ENCODE measurements at places on chromosomes 1 and 21.
A peak's percentile ranks its signal among the peaks of the same experiment; 100 is the strongest.

- DNase-seq, result no peak
Observed at GRCh38 chr1:13860031-13860430, 160.0 kb downstream of the PRDM2 start.

GRCh38 chr1:167272369-167272957, 51.8 kb downstream of the POU2F1 start:
- no peak for DNase-seq

DNA sequence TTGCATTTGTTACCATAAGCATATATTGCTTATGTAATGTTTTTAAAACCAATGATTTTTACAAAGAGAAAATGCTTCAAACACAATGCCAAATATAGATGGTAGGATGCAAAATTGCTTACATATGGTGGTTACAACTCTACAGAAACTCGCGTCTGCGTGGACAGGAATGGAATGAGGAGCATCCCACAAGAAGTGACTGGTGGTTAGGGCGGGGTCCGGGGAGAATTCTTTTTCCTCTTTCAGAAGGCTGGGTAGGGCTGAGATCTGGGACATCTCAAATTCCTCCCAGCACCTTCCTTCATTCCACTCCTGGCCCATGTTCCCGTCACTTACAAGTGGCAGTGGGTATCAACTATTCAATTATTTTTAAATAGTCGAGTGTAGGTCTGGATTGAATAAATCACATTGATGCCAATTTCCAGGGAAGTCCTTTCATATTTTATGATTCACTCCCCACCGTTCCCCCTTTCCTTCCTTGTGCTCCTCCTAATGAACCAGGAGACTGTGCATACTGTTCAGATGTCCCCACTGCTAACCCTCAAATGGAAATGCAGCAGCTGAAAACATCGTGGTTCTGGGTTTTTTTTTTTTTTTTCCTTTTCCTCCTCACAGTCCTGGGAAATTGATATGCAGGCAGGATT, 174.5 kb upstream of the POU3F1 start:
- no peak for DNase-seq

DNA sequence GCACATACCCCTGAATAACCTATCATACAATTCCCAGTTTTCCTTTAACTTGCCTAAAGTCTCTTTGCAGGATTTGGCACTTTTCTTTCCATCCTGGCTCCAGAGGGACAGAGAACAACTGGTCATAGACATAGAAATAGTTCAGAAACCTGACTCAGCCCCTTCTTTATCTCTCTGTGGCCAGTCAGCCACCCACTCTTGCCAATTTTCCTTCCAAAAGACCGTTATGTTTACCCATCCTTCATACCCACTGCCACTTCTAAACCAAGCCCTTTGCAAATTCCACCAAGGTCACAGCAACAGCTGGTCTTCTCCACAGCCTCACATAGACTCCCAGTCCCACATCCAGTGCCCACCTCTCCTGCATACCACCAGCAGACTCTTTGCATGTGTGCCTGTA, 127.2 kb upstream of the FGGY start:
- no peak for DNase-seq

GRCh38 chr1:157751283-157751682, 25.6 kb downstream of the FCRL2 start:
- no peak for DNase-seq

GRCh38 chr1:204889681-204890383, 19.2 kb downstream of the NFASC start:
- DNase-seq, result no peak

DNA sequence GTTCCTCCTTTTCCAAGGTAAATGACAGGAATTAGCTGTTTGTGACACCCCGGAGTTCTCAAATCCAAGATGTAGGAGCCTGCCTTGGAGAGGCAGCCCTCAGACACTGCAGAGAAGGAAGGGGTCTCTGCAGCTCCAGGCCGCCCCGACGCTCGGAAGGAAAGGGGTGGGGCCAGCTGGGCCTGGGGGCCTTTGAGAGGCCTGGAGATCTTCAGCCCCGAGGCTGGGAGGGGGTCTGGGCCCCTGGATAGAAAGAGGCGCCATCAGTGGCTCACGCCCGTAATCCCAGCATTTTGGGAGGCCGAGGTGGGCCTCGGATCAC, 1.1 kb upstream of the TNFRSF18 start:
- DNase-seq, result no peak

GRCh38 chr21:16838331-16838730, 674.5 kb upstream of the CXADR start:
- no peak for DNase-seq

- no peak for DNase-seq
Observed at GRCh38 chr1:198619375-198620140, 19.3 kb upstream of the PTPRC start.

DNA sequence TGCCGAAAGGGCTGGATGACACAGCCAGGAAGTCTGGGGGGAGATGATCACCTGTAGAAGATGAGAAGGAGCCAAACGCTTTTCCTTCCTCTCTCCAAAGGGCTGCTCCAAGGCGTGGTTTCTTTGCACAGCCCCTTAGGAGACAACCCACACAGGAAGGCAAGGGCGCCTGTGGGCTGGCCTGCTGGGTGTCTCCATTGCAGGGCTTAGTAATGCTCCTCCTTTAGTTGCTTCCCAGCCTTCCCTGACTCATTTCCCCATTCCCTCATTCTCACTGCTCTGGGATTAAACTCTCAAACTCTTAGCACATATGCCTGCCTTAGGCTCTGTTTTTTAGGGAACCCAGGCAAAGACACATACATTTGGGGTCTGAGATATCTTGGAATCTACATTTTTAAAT, 1.7 kb upstream of the CLCA1 start:
- no peak for DNase-seq

DNA sequence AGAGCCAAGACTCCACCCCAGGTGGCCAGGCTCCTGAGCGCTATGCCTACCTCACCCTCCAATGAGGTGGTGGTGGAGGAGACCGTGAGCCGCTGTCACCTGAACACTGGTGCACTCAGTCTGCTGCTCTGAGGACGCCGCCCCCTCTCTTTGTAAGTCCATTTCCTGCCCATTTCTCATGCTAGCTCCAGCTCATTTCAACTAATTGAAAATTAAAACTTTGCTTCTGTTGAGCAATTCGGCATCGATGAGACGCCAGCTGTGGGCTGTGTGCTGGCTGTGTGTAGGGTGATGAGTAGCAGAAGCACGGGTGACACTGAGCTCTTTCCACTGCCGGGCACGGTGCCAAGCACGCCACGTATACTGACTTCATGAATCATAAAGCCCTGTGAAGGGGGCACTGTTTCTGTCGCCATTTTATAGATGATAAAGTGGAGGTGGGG, 11.2 kb downstream of the TNFRSF1B start:
- peak; percentile 91 for DNase-seq

Measured in right atrium auricular region (tissue), 2 donors.